NCI-H146 (cell line): ENCODE measurements at places on chromosomes 11 and 22.

DNA sequence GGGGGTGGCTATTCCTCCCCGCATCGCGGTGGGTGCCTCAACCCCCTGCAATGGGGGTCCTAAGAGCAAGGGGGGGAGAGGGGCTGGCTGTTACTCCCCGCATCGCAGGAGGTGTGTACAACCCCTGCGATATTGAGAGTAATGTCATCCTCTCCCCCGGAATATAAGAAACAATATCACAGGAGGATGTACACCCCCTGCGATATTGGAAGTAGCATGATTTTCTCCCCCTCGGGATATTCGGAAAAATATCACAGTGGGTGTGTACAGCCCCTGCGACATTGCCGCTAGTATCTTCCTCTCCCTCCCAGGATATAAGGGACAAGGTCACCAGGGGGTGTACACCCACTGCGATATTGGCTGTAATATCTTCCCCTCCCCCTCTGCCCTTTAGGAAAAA, 22.5 kb upstream of the APOL5 start:
- no peak for DNase-seq

DNA sequence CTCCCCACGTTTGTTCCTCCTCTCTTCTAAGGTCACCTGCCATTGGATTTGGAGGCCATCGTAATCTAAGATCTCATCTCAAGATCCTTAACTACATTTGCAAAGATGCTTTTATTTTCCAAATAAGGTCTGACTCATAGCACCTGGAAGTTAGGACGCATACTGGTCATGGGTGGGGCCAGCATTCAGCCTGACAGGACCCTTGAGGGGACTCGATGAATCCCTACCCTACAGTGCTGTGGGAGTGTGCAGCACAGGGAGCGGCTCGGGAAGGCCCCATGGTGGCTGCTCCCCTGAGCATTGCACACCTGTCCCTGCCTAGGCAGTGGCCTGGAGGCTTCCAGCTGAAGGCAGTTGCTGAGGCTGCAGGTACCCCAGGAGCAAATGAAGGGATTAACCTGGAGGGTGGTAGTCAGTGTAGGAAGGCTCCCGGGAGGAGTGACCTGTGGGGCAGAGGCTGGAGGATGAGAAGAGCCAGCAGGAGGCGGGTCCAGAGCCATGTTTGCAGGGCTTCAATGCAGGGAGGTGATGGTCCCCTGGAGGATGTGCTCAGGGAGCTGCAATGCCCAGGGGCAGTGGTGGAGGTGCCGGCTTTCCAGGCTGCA, 362.2 kb downstream of the CTTN start:
- no peak for DNase-seq

DNA sequence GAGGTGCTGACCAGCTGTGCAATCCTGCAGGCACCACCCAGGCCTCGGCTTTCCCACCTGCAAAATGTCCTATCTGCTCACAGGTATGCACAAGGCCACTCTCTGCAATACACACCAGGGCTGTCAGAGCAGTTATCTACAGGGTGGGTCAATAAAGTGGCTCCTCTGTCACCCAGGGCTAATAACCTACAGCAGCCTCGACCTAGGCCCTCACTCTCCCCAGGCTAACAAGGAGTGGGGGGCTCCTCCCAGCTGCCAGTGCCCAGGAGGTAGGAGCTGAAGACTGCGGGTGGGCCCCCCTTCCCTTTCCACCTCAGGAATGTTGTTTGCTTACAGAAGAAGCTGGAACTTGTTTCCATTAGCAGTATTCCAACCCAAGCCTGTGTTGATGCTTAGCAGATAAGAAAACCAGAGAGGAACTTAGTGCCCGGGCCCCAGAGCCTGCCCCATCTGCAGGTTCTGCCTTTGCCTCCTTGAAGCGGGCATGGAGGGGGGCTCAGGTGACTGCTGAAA, 26.8 kb downstream of the MYH9 start:
- no peak for DNase-seq

DNA sequence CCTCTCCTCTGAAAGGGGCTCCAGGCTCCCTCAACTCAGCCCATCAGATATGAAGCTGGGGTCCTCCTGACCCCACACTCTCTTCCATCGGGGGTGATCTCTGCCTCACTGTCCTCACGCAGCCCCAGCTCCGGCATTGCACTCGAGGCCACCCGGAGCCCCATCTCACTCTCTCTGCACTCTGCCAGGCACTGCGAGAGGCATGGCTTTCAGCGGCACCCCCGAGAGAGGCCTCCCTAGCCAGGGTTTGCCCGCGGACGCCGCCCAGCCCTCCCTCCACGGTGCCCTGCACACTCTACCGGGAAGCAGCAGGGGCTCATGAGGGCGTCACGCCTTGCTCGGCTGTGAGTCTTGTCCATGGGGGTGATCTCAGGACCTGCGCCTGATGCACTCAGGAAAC, 436.2 kb downstream of the BRD1 start:
- DNase-seq = no peak

- no peak for DNase-seq
Observed at GRCh38 chr11:3939211-3939610, 83.7 kb downstream of the STIM1 start.

DNA sequence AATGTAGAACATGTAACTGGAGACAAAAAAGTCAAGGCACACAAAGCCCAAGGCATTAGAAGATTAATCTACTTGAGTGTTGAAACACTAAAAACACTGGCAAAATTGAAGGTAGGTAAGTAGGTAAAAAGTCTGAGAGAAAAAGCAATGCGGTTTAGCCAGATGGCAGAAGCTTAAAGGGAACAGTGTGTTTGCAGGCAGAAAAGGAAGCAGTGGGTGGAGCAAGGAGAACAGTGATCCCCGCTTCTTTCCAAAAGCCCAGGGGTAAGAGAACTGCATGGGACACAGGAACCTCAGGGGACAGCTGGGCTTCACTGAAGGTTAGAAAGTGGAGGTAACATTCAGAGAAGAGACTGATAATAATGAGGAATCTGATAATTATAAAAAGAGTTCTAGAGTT, 16.0 kb downstream of the MRE11 start:
- DNase-seq = no peak
